ENCODE measurements at places on chromosomes 16 and 17. TPM values are rescaled to one million over a fixed set of nuclear protein-coding genes. Genes with fewer than 3 reads are reported as not detected.

BCAR1 gene
- 103 TPM for total RNA-seq

EZH1 gene
- total RNA-seq = 20.8 TPM

LAT gene
- 3.0 TPM for total RNA-seq

C16orf89 gene
- 10.6 TPM for total RNA-seq

TNFRSF13B gene
- not detected for total RNA-seq

MT4 gene
- total RNA-seq = not detected

CA4 gene
- total RNA-seq = 3.6 TPM

TBC1D28 gene
- not detected for total RNA-seq

WFIKKN2 gene
- total RNA-seq = not detected

DNA sequence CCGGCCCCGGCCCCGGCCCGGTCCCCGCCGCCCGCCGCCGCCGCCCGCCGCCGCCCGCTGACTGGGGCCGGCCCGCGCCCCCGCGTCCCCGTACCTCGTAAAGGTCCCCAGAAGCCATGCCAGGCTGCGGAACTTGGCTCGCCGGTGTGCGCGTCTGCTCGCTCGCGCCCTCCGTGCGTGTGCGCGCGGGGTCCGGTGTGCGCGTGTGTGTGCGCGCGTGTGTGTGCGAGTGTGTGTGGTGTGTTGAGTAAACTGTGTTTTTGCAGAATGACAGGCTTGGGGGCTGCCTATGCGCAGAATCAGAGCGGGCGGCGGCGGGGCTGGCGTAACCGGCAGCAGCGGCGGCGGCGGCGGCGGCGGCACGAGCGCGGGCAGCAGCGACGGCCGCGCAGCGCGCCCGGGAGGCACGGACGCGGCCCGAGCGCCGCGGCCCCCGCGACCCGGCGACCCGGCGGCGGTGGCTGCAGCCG lies 307 bp downstream of the CDYL2 start:
- DNase-seq = peak; percentile 65

DNA sequence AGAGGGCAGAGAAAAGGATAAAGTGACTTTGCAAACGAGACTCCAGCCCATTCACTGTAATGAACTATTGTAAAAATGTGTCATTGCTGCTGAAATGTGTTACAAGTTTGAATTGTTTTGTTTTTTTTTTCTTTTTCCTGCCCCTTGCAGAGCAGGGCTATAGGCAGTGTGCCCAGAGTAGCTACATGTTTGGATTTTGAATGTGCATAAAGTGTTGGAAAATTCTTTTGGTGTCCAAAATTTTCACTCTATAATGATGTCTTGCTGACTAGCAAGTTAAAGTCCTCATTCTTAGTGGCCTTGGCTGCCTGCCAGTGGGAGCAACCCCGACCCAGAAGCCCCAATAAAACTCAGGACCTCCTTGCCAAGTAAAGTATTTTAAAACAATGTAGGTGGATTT lies 66.5 kb downstream of the IGF2BP1 start:
- DNase-seq = no peak

DNA sequence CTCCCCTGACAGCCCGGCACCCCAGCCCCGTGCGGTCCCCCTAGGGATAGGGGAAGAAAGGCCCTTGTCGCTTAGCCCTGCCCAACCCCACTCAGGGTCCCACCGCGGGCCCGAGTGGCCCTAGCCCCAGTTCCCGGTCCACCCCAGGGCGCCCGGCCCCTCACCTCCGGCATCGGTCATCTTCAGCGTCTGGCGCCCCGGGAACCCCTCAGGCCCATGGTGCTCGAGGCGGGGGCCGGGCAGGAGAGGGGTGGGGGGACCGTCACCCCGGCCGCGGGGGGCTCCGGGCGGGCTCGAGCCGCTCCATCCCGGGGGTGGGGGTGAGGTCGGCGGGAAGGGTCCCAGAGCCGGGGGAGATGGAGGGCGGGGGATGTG lies 620 bp downstream of the SAMD14 start:
- DNase-seq = no peak

DNA sequence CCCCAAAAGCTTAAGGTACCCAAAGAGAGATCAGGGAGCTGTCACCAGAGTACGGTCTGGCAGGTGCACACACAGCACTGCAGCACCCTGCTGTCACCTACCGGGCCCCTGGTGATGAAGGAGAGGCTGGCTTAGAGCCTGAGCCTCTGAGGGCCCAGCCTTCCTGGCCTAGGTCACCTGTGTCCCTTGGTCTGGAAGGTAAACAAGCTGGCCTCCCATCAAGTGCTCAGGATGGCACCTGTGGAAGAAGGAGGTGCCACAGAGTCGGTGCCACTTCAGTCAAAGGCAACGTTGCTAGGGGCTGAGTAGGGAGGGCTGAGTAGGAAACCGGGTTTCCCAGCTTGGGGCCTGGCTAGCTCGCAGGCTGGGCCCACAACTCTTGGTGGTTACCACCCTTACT lies 70.7 kb downstream of the COG7 start:
- no peak for DNase-seq

GRCh38 chr16:5034167-5034523 lies 410 bp upstream of the NAGPA start:
- DNase-seq = no peak

DNA sequence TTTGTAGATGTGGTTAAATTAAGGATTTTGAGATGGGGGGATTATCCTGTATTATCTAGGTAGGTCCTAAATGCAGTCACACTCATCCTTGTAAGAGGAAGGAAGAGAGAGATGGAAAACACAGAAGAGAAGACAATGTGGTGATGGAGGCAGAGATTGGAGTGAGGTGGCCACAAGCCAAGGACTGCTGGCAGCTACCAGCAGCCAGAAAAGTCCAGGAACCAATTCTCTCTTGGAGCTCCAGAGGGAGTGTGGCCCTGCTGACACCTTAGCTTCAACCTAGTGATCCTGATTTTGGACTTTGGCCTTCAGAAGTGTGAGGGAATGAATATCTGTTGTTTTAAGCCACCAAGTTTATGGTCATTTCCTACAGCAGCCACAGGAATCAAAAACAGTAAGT lies 18.0 kb downstream of the MAPT start:
- no peak for DNase-seq

DNA sequence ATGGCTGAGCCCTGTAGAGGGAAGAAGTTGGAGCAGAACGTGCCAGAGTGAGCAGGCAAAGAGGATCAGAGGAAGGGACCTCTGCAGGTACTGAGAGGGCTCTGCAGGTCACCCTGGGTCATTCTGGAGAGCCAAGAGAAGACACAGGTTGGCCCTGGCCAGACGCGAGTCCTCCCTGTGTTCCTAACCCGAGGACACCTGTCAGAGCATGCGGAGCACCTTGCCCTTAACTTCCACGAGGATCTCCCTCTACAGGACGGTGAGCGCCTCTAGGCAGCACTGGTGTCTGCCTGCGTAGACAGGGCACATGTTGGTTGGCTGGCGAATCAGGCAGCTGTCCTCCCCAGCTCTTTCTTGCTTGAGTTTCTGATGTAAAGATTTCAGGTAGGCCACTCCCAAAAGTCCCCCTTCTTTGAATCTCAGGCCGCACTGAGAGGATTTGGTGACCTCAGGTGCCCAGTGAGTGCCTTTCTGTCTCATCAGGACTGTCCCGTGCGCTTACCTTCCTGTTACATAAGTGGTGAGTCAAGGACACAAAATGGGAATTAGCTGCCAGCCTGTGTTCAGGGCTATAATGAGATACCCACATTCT lies 45.3 kb downstream of the MPRIP start:
- DNase-seq = no peak

- DNase-seq = no peak
Observed at GRCh38 chr17:28977659-28978355, 26.5 kb upstream of the PHF12 start.

- DNase-seq = no peak
Observed at GRCh38 chr17:30600830-30601494, 123.8 kb downstream of the GOSR1 start.

DNA sequence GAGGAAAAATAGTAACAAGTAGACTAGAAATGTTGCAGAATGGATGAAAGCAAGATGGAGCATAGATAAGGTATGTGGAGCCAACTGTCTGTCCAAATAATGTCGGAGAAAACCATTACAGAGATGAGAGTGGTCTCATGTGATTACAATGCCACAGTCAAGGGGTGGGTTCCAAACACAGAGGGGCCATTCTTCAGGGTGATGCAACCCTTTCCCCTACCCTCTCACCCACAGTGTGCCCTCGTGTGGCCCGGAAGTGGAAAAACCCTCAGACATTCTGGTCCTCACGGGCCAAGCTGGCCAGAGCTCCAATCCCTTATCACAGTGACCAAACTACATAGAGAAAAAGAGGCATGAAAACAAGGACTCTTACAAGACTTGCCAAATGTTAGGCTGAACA lies 17.7 kb upstream of the HS3ST3A1 start:
- DNase-seq = no peak

DNA sequence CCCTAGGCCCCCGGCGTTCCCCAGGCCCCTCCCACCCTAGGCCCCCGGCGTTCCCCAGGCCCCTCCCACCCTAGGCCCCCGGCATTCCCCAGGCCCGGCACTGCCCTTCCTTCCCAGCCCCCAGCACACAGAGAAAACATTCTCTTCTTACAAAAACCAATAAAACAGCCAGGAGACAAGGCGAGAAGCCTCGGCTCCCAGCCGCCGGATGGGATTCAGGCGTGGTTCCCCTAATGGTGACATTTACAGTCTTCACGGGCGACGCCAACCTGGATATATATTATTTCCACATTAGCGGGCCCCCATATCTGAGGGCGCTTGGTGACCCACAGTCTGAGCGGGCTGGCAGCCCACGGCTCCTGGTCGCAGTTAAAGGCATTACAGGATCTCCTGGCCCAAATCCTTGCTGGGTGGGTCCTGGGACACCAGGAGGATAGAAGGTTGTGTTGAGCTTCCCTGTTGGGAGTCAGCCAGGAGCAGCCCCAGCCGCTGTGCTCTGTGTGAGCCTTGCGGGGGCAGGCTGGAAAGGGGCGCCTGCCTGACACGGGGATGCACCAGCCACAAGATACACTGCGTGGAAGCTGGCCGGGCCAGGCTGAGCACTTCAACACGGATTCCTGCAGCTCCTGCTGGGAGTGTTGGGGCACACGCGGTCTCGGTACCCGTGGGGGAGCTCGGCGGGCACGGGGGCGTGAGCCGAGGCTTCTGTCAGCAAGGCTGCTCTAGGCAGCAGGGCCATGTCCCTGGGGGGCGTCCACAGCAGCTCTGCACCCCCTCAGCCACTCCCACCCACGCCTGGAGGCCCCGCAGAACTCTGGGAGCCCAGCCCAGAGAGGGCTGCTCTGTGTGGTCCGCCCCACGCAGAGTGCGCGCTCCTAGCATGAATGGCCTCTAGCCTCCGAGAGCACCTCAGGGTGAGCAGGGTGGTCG lies 83.7 kb downstream of the LMF1 start:
- peak; percentile 61 for DNase-seq

DNA sequence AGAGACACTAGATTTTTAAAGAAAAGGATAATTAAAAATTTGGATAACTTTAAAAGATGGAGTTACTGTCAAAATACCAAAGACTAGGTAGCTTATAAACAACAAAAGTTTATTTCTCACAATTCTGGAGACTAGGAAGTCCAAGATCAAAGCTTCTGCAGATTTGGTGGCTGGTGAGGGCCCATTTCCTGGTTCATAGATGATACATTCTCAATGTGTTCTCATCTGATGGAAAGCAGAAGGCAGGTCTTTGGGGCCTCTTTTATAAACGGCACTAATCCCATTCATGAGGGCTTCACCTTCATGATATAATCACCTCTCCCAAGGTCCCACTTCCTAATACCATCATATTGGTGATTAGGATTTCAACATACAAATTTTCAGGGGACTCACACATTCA lies 33.7 kb downstream of the NLK start:
- no peak for DNase-seq

- DNase-seq = no peak
Observed at GRCh38 chr16:71672803-71673581, 47.0 kb downstream of the MARVELD3 start.

DNA sequence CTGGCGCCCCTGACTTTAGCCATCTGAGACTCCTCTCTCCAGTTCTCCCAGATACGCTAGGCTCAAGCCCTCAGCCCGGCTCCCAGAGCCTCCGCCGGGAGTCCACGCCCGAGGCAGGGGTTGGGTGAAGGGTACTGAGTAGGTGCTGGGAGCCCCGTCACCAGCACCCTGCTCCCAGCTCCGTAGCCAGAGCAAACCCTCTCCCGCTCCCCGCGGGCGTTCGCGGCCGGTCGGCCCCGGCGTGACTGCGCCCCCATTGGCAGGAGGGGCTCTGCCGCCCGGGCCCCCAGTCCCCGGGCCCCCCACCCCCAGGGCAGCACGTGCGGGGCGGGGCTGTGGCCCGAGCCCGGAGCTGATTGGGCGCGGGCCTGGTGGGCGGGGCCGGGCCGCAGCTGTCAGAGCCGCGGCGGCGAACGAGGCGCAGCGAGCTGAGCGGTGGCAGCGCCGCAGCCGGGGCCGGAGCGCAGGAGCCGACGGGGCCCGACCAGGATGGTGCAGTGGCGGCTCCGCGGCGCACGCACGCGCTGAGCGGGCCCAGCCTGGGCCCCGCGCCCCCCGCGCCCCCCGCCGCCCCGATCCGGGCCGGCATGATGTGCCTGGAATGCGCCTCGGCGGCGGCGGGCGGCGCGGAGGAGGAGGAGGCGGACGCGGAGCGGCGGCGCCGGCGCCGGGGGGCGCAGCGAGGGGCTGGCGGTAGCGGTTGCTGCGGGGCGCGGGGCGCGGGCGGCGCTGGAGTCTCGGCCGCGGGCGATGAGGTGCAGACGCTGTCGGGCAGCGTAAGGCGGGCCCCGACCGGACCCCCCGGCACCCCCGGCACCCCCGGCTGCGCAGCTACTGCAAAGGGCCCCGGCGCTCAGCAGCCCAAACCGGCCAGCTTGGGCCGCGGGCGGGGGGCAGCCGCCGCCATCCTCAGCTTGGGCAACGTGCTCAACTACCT lies at the start of gene SPNS2:
Gene SPNS2 (plus strand): TSS at position 421 of the 937 bp plus-strand sequence. CDS start 167 bp downstream, at position 588.
- no peak for DNase-seq

DNA sequence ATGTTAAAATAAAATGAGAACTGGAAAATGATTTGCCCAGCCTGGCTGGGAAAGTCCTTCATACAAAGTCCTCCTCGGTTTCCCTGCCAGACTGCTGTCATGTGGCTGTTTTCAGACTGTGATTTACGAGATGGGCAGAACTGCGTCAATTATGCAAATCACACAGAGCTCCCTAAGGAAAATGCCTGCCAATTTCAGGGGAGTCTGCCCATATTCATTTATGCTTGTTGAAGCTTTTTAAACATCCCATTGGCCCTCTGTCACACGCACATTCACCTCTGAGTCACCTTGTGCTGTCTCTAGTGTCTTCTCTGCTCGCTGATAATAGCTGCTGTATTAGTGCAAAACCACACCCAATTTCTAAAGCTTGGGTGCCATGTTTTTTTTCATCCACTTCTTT lies 81.7 kb upstream of the FAM20A start:
- no peak for DNase-seq

Data from H1 (cell line).